CD4-positive, CD25-positive, alpha-beta regulatory T cell (primary cell): ENCODE measurements at places on chromosomes 12 and 14. TPM values are rescaled to one million over a fixed set of nuclear protein-coding genes. Genes with fewer than 3 reads are reported as not detected.

DNA sequence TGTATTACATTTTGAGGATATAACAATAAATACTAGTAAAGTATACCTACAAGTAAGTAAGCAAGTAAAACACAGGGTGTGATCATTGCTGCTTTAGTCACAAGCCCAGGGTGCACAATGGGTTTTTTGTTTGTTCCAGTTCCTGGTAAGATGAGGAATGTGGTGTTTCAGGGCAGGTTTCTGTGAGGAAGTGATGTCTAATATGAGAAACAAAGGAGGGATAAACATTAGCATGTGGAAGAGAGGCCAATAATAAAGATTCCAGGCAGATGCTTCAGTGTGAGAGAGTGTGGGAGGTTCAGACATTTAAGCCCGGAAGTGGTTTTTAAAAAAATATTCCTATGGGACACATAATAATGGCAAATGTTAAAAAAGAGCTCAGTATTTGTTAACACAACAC, 808.1 kb upstream of the USP15 start:
- no peak for DNase-seq

DNA sequence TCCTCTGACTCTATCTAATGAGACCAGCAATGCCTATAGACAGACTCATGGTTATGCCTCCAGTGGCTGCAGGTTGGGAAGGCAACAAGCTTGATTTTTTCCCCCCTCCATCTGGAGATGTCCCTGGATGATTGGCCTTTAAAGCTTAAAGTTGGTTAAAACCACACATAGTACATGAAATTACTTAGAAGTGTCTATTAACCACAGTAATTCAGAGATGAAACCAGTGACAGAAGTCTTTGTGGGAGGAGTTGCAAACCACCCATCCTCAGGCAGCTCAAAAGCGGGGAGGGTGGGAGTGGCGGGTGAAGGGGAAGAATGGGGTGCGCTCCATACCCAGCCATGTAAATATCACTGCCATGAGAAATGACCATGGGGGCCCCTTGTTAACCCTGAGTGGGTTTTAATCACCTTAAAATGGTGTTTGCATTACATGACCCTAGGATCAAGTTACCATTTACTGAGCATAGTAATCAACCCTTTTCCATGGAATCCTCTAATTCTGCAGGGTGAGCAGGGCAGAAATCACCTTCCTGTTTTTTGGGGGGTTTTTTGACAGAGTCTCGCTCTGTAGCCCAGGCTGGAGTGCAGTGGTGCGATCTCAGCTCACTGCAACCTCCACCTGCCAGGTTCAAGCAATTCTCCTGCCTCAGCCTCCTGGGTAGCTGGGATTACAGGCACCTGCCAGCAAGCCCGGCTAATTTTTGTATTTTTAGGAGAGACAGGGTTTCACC, 133.5 kb downstream of the FOXN3 start:
- no peak for DNase-seq

GRCh38 chr12:12488823-12489550, 73.7 kb downstream of the DUSP16 start:
- no peak for DNase-seq

DNA sequence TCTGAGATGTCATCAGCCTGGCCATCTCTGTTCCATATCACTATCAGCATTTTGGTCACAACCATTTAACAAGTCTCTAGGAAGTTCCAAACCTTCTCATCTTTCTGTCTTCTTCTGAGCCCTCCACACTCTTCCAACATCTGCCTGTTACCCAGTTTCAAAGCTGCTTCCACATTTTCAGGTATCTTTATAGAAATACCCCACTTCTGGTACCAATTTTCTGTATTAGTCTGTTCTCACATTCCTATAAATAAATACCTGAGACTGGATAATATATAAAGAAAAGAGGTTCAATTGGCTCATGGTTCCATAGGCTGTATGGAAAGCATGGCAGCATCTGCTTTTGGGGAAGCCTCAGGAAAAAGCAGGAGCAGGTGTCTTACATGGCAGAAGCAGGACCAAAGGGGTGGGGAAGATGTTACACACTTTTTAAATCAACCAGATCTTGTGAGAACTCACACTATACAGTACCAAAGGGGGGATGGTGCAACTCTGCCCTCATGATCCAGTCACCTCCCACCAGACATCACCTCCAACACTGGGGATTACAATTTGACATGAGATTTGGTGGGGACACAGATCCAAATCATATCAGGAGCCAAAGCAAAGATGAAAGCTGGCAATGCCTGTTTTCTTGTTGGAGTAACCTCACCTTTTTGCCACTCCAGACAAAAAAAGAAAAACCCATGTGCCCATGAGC, 37.4 kb downstream of the CREBL2 start:
- no peak for DNase-seq

DNA sequence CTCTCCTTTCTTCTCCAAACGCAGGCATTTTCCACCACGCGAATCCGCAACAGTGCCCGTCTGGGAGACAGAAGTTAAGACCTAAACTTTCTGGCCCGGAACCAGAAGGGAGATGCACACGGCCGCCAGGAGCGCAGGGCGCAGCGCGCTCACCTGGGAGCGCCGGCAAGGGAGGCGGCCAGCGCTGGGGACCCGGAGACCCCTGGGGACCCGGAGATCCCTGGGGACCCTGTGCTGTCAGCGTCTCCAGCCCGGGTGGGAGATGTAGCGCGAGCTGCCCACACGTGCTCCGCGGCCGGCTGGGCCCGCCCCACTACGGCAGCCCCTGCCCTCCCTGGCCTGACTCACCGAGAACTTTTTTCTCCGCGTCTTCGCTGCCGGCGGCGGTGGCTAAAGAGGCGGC, 620 bp downstream of the YBX3 start:
- DNase-seq, result peak; percentile 48

DNA sequence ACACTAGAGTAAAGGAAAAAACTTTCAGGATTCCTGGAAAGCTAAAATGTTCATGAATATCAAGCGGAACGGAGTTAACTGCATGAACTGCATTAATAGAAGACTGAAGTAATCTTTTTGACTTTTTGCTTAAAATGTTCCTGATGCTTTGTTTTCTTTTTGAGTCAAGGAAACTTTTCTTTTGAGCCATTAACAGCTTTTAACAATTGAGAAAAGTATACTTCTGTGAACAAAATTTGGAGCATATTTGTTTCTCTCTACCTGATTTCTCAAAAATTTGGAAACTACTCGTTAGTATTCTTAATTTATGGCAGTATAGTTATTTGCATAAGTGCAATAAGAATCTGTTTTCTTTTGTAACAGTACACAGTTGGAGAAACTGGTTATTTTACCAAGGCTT, 78.5 kb downstream of the CALM1 start:
- no peak for DNase-seq

GRCh38 chr12:95415451-95415850, 58.5 kb upstream of the METAP2 start:
- no peak for DNase-seq

DNA sequence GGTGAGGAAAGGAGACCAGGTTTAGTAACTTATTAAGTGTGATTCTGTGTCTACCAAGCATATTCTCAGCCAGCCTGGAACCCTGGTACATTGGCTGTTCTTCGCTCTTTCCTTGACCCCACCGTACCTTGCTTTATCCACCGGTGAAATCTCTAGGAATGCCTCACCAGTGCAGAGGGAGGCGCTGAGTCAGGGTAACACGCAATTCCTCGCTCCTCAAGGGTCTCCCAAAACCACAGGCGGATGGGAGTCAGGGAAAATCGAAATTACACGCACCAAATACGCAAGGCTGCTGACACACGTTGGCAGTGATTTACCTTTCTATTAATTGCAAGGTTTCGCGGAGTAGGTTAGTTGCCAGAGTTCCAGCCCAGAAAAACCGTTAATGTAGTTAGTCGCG, 845 bp downstream of the L3HYPDH start:
- peak; percentile 3 for DNase-seq

DNA sequence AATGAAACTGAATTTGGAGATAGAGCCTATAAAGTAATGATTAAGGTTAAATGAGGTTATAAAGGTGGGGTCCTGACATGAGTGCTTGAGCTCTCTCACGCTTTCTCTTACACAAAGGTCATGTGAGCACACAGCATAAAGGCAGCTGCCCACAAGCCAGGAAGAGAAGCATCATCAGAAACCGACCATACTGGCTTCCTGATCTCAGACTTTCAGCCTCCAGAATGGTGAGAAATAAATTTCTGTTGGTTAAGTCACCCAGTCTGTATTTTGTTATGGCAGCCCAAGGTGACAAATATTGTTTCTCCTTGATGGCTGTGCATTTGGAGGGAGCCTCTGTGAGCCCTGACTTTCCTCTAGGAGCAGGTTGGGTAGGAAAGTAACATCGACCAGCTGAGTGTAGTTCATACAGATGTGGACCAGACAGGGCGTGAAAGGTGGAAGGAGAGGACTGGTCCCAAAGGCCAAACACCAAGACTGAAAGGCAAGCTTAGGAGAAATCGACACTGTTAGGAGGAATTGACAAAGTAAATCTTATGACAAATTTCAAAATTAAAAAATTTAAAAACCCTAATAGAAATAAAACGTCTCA, 97.6 kb upstream of the SLC38A2 start:
- peak; percentile 59 for DNase-seq

DNA sequence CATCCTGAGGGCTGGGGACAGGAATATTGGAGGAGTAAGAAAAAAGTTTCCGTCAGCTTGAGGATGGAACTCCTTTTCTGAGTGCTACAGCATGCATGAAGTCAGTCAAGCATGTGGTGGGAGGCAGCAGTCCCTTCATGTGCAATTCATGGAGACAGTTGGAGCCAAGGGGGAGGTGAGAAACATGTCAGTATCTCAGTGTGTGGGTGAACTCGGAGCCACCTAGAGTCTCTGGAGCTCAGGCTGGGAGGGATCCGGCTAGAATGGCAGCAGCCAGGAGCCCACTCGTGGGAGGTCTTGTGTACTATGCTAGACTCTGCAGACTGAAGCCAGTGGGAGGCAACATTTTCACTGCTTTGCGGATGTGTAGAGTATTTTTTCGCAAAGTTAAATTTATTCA, 60.3 kb downstream of the AVPR1A start:
- DNase-seq, result no peak

DNA sequence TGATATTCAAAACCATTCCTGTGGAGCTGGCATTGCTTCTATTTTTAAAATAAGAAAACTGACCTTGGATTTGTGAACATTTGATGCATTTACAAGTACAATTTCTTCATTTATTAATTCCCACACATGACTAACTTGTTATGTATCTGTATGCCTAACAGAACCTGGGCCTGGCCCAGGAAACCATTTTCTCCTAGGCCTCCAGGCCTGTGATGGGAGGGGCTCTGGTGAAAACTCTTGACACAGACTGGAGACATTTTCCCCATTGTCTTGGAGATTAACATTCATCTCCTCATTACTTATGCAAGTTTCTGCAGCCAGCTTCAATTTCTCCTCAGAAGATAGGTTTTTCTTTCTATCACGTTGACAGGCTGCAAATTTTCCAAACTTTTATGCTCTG, 42.0 kb downstream of the GLIPR1L2 start:
- no peak for DNase-seq

DNA sequence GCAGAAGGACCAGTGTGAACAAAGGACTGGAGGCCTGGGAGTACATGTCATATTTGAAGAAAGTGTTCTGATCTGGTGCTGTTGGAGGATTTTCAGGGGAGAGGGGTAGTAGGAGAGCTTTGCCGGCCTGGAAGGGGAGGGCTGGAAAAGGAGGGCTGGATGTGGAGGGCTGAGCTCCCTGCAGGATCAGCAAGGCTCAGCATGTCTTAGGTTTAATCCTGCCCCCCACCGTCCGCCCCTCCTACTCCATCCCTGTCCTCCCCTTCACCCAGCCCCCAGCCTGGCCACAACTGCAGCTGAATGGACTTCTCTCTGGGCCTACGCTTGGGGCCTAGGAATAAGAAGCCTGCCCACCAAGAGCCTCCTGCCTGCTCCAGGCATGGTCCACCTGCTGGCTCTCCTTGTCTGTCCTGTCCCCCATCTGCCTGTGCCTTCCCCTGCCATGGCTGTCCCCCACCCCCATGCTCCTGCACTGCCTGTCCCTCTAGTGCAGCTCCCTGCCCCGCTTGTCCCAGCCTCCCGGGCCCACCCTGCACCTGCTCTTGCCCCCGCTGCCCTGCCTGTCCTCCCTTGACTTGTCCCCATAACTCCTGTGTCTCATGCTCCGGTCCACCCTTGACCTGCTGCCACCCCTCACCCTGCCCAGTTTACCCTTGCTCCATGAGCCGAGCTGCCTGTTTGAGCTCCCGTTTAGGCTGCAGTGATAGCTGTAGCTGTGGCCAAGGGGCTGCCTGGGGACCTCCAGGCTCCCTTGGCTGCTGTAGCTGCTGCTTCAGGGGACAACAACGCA, 9.8 kb upstream of the RARG start:
- no peak for DNase-seq

DNA sequence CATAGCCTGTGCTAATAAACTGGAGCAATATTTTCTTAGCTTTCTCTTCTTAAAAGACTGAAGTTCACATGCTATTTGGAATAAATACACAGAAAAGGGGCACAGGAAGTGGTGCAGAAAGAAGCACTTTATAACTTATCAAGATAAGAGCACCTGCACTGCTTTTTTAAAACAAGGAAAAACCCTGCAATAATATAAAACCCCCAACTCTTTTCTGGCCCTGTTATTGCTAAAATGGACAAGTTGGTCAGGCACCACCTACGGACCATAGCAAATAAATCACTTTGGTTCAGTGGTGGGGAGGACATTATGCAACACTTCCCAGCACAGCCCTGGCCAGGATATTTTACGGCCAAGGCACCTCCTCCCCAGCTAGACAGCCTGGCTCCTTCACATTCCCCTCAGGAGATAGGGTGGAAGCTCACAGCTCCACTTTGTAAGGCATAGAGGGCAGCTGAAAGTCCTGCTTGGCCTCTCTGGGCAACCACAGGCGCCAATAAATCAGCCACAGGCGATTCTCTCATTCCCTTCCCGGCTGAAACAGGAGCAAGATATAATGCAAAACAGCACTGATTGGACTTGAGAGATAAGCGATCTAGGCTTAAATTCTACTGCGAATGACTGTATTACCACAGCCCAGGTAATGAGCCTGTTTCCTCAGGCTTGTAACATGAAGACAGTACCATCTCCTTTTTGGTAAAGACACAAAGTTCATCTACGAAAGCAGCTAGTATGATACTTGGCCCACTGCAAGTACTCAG, 2.0 kb downstream of the ZBTB25 start:
- peak; percentile 56 for DNase-seq

Gene CLEC9A
- not detected for polyA plus RNA-seq

Gene BATF
- 113 TPM for polyA plus RNA-seq

Gene ADGRD1
- polyA plus RNA-seq, result not detected

Gene FGF23
- not detected for polyA plus RNA-seq

Gene G2E3
- 17.1 TPM for polyA plus RNA-seq

Gene OR4Q3
- not detected for polyA plus RNA-seq

Gene RHEBL1
- 19.5 TPM for polyA plus RNA-seq

Gene TROAP
- polyA plus RNA-seq, result 2.8 TPM

Gene RNASE7
- polyA plus RNA-seq, result not detected

Gene IFNG-AS1
- polyA plus RNA-seq, result 2.5 TPM
